ENCODE measurements at places on chromosomes 13 and 19.
A peak's percentile ranks its signal among the peaks of the same experiment; 100 is the strongest.

DNA sequence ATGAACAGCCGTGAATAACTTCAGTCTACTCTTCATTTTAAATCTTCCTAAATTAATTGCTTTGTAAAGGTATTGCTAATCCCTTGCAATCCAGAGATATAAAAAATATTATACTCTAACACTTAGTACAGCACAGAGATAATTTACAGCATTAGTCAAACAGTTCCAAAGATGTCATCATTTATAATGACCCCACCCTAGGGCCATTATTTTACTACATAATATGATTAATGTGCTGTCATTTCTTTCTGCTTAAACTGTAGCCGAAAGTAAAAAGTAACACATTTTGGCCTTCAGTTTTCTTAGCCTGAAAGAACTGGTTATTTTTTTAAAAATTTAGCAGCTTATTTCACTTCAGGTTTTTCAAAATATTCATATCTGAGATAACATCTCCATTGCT is 256.3 kb upstream of the RFC3 start:
- no peak overlapping the region for H3K27ac ChIP-seq
- H3K4me3 ChIP-seq = no peak overlapping the region
- DNase-seq = no peak
- no peaks in the 10 kb centered on the region for H3K36me3 ChIP-seq

DNA sequence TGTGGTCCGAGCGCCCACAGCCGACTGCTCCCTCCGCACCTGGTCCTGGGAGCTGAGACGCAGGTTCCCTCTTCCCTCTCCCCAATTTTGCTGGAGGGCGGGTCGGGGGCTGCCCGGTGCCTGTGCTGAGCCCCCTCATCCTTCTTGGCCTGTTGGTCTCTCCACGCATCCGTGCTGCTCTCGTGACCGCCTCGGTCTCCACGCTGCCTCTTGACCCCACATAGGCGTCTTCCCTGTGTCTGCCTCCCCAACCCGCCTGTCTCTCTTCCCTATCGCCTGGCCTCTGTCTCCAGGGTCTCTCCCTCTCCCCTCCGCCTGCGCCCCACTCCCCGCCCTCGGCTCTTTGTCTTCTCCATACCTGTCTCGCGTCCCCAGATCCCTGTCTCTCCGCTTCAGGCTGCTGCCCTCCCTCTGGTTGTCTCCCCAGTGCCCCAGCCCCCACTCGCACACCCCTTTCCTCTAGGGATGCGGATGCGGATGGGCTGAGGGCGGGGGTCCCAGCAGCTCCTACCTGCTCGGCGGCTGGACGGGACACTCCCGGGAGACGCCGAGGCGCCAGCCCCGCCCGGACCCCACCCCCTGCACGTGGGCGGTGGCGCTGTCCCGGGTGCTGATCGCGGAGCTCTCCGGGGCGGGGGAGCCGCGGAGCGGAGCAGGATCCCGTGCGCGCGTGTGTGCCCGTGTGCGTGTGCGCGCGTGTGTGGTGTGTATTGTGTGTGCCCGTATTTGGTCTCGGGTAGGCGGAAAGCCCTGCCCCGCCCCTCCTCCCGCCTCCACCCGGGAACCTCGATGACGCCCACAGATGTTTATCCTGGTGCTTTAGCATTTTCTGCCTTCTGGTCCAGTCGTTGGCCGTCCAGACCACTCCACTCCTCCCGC is at the start of gene SYT5:
TSS of gene SYT5 (minus strand) at position 684 of the 879 bp plus-strand sequence. CDS start 1,248 bp downstream, outside the sequence.
- peaks cover 27% of the 10 kb centered on the region for H3K4me1 ChIP-seq
- H3K27me3 ChIP-seq = peaks cover 42% of the 10 kb centered on the region
- peak within 1 kb of the TSS; percentile 64 for H3K4me3 ChIP-seq
- peak; percentile 90 for DNase-seq
- no peaks in the 10 kb centered on the region for H3K36me3 ChIP-seq

DNA sequence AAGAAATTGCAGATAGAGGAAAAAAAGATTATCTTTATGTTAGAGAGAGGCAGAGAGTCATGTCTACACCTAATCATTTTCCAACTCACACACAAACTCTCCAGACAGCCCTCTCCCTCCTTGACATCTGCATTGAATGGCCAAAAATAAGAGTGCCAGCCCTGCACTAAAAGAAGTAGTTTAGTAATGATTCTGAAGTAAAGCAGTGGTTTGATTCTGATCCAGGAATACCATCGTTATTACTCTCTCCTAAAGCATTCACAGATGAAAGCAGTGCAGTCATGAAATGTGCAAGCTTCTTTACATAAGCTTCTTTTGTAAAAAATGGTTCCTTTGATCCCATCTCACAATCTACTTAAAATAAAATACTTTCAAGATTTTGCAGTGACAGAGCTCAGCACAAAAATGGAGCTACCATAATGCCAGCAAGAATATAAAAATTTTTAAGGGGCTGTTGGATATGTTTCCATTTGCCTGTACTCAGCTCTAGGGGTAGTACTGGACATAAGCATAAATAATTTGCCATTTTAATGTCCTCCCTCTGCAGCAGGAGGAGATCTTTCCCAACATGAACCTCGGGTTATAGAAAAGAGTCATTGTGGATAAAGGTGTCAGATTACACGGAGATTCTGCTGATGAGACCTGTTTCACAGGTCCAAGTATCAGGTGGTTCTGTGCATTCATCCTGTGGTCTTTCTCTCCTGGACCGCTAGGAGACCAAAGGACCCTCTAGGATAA is 406.3 kb downstream of the DCT start:
- no peaks in the 10 kb centered on the region for H3K4me1 ChIP-seq
- H3K4me3 ChIP-seq = no peak overlapping the region

DNA sequence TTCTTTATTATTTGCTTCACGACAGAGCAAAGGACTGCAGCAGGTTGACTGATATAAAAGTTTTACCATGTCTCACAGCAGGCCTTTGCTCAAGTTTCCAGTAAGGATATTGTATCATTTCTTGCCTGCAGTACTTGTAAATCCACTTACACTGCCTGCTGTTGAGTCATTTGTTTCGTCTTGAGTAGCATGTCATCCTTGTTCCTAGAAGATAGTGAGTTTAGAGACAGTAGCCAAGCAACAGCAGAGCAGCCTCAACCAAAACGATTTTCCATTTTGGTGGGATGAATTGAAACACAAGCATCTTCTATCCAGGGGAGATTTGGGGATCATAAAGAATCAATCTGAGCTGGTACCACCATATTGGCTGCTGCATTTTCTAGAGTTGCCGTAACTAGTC is 24.0 kb upstream of the ALOX5AP start:
- H3K4me3 ChIP-seq = no peak overlapping the region
- H3K36me3 ChIP-seq = no peaks in the 10 kb centered on the region
- DNase-seq = no peak
- no peaks in the 10 kb centered on the region for H3K27me3 ChIP-seq

- H3K4me1 ChIP-seq = no peaks in the 10 kb centered on the region
- H3K4me3 ChIP-seq = no peak overlapping the region
- no peaks in the 10 kb centered on the region for H3K27me3 ChIP-seq
- H3K27ac ChIP-seq = no peak overlapping the region
- H3K36me3 ChIP-seq = no peaks in the 10 kb centered on the region
Measured at GRCh38 chr19:5313307-5313706, 27.3 kb downstream of the PTPRS start.

DNA sequence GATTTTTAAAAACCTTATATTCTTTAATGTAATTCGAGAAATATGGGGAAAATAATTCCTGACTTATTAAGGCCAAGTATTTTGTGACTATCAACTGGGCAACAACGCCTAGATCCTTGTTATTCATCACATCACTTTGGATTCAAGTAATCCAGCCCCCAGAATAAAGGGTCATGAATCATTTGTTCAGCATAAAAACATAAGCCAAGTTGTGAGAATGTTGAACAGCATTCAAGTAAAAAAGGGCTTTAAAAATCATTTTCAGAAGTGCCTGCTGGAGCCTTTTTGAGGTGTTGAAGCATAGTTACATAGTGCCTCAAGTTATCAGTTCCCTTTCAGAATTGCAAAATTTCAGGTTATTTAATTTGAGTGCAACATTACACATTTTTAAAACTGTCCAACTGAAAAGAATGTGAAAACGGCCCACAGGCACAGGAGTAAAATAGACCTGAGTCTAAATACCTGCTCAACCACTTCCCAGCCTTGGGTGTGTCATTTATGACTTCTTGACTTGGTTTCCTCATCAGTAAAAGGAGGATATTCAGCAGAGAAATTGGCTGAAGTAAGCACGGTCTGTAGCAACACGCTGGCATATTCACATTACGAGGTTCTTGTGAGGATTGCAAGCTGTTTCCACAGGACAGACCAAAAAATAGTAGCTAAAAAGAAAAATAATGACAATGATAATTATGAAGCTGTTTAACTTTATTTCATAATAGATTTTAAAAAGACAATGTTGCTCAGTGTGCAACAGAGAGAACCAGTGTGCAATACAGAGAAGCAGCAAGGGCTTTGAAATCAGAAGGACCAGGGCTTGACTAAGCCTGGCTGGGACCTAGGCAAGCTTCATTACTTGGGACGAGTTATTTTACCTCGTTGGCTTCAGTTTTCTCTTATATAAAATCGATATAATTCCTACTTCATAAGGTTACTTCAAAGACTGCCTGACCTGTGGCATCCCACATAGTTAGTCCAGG is 56.6 kb downstream of the MBNL2 start:
- H3K4me3 ChIP-seq = no peak overlapping the region
- H3K36me3 ChIP-seq = peaks cover 7% of the 10 kb centered on the region
- H3K27me3 ChIP-seq = no peaks in the 10 kb centered on the region
- H3K4me1 ChIP-seq = no peaks in the 10 kb centered on the region
- DNase-seq = no peak
- H3K27ac ChIP-seq = no peak overlapping the region

- H3K4me3 ChIP-seq = peak within 1 kb of the TSS; percentile 89
- H3K27me3 ChIP-seq = no peaks in the 10 kb centered on the region
- H3K36me3 ChIP-seq = peaks cover 4% of the 10 kb centered on the region
- H3K27ac ChIP-seq = peak within 1 kb of the TSS; percentile 90
- peaks cover 38% of the 10 kb centered on the region for H3K4me1 ChIP-seq
Measured at GRCh38 chr19:48636859-48637448, at the start of gene DBP. TSS of gene DBP (minus strand) at chr19:48637379. CDS start at chr19:48636994, 385 bp downstream.

DNA sequence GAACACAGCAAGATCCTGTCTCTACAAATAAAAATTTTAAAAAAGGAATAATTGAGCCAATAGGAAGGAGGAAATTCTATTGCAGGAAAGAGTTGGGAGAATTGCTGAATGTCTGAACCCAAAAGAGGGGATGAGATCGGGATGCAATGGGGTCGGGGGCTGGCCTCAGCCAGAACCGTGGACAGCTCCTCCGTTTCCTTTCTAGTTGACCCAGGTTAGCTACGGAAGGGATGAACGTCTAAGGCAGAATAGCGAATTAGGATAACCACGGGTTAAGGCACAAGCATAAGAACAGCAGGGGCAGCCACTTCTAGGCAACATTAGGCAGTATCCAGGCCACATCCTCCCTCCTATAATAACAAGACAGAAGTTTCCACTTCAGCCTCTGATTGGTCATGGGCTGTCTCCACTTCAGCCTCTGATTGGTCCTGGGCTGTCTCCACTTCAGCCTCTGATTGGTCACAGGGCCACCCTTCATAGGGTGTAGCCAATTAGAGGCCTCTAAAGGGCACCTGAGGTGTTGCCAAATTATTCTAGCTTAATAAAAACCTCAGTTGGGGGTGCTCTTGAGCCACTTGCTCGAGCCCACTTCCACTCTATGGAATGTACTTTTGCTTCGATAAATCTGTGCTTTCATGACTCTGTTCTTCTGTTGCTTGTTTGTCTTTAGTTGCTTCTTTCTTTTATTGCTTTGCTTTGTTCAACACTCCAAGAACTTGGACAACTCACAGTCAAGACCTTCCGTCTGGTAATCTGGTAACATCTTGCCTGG is 24.9 kb upstream of the TPM4 start:
- H3K27ac ChIP-seq = no peak overlapping the region
- H3K27me3 ChIP-seq = no peaks in the 10 kb centered on the region

DNA sequence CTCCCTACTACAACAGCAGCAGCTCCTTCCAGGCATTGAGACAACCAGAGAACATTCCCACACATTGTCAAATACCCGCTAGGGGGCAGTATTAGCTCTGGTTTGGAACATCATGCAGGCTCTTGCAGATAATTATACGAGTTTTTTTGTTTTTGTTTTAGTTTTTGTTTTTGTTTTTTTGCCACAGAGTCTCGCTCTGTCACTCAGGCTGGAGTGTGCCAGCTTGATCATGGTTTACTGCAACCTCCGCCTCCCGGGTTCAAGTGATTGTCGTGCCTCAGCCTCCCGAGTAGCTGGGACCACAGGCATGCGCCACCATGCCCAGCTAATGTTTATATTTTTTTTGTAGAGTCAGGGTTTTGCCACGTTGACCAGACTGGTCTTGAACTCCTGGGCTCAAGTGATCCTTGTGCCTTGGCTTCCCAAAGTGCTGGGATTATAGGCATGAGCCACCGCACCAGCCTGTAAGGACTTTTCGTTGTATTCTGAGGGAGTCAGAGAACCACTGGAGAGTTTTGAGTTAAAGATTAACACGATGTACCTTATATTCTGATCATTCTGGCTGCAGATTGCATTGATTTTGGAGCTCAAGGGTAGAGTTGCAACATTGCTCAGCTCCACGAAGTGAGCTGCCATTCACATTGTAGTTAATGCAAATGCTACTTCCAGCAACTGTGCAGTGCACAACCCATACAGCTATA is 41.7 kb upstream of the CEACAM20 start:
- DNase-seq = peak; percentile 18
- no peaks in the 10 kb centered on the region for H3K27me3 ChIP-seq
- H3K4me3 ChIP-seq = no peak overlapping the region
- no peaks in the 10 kb centered on the region for H3K36me3 ChIP-seq
- H3K4me1 ChIP-seq = no peaks in the 10 kb centered on the region

DNA sequence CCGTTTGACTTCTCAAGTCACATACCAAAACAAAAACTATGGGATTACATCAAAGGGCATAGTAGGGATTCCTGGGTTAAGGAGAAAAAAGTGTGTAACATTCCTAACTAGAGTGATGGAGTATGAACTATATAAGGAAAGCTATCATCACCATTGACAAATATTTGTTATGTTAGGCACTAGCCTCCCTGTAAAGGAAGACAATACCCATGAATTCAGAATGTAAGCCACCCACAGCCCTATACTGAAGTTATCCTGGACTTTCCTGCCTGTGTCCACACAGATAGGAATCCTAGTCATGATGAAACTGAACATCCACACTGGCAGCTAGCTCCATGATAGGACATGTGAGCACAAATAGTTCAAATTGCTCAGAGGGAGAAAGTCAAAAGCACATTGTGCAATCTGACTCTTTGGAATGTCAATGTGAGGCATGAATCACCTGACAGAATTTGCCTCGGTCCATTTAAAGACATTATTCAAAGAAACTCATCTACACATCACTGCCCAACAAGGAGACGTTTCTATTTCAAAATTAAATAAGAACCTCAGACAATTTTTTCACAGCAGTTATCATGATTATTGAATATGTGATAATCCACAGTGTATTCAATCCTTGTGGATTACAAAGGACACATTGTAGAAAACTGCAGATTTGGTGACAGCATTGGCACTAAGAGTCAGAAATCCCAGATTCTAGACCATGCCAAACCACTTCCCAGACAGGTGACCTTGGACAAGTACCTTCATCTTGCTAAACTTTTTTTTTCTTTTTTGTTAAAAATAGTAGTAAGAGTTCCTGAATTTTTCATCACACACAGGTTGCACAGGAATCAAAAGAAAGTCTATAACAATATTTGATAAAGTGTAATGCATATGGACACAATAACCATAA is 529.3 kb downstream of the IRS2 start:
- H3K4me1 ChIP-seq = no peaks in the 10 kb centered on the region
- DNase-seq = no peak
- H3K27me3 ChIP-seq = no peaks in the 10 kb centered on the region
- H3K27ac ChIP-seq = no peak overlapping the region
- no peaks in the 10 kb centered on the region for H3K36me3 ChIP-seq
- no peak overlapping the region for H3K4me3 ChIP-seq
